ENCODE measurements at places on chromosomes 2 and 18.

DNA sequence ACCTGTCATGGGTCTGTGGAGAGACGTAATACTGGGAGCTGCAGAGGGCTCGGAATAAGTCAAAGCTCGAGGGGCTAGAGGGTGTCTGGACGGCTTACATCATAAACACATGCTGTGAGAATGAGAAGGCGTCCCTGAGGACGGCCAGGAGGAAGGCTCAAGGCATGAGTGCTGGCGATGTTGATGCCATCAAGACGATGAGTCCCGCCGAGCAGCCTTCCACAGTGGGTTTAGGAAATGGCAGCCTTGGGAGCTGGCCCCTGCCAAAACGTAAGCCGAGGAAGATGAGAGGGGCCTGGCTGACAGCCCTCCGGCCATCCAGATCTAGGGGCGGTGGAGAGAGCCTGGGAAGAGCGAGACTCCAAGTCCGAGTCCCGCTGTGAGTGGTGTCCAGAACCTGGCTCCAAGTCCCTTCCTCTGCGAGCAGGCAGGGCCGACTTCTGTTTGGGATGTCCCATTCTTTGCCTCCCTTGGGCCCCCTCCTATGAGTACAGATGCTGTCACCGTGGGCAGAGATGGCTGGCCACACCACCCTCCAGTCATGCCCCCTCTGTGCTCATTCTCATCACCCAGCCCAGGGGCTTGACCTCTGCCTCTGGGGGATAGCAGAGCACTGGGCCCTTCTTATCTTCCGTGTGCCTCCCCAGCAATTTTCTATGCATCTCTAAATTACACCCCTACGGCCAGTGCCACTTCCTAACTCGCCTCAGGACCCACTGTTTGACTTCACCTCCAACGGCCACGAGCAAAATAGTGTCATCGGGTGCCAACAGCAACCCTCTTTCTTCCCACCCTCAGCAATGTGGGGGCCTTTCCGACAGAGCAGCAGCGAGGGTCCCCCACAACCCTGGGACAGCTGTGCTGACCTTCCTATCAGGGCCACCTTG, 175.7 kb downstream of the FAM210A start:
- no peak for DNase-seq

GRCh38 chr18:45771587-45772480, 47.9 kb downstream of the SLC14A1 start:
- DNase-seq = no peak

- DNase-seq = no peak
These were observed 267.6 kb downstream of the SRBD1 start for GRCh38 chr2:45343251-45344017.

GRCh38 chr2:102753563-102754159, 8.2 kb upstream of the TMEM182 start:
- no peak for DNase-seq

GRCh38 chr18:69674966-69675365, 272.7 kb downstream of the CD226 start:
- DNase-seq = no peak

DNA sequence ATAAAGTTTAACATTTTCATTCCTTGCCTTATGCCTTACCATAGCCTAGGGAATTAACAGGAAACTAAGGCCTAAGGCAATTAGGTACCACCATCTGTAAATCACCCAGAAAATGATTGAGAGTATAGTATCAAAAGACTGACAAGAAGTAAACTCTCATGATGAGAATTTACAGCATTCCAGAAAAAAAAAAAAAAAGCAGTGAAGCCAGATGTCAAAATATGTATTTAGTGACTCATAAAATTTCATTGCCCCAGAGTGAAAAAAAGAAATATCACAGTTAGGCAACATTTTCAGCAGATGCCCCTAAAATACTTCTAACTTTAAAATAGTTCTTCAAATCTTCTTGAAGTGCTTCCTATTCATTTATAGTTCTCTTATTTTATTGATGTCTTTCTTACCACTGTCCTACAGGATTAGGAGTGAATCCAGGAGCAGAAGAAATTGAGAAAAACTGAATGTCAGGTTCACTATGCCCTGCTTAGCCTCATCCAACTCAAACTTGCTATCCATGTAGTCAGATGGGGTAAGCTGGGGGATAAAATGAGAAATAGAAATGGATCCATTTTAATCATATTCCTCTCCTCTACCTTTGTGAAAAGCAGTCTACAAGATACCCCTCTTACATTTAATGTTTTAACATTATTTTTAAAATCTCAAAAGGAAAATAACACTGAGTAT, 57.3 kb upstream of the TANK start:
- DNase-seq = no peak

- no peak for DNase-seq
These were observed 44.2 kb downstream of the TACR1 start for GRCh38 chr2:75155115-75155514.
